ENCODE measurements at places on chromosomes 7 and 10.

DNA sequence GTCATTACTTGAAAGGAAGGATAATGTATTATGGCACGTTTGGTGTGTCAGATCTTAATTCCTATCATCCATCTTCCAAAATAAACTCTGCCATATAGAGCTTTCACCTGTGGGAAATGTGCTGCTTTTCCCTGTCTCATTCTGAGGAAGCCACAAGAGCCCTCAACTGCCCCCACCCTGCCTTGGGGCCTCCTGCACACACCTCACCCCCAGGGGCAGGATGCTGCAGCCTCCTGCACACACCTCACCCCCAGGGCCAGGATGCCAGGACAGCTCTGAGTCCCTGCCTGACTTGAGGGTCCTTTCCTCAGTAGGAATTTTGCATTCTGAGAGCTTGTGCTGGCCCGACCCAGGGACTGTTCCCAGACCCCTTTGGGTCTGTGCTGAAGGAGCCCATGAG is 67.1 kb downstream of the COL13A1 start:
- no peak for DNase-seq

- no peak for DNase-seq
Measured at GRCh38 chr10:804787-805619, 115.5 kb upstream of the DIP2C start.

DNA sequence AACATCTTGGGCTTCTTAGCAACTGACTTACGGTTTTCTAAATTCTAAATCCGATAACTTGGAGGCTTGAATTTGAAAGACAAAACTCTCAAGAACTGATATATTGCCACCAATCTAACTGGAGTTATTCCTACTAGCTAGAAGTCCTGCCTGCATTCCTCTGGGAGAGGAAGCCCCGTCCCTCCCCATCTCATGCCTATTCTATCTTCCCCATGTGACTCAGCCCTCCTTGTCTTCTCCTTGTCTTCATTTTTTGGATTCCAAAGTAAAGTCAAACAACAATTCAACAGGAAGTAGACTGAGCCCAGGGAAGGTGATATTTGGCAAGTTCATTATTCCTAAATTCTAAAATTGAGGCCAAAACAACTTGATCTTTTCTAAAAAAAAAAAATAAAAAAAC is 587.7 kb downstream of the KCNMA1 start:
- DNase-seq, result no peak

DNA sequence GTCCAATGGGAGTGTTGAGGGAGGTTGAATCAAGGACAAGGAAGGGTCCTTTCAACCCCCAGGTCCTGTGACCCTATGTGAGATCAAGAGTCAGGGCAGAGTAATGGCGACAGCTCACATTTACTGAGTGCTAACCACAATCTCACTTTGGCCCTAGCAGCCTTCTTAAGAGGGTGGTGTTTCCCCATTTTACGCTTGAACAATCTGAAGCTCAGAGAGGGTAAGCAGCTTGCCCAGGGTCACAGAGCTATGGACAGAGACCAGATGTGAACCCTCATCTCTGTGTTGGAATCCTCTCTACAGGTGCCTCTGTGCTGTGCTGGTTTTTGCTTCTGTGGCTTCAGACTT is 102.0 kb downstream of the GRK5 start:
- no peak for DNase-seq

GRCh38 chr10:109823196-109823595 is 100.1 kb downstream of the XPNPEP1 start:
- no peak for DNase-seq

DNA sequence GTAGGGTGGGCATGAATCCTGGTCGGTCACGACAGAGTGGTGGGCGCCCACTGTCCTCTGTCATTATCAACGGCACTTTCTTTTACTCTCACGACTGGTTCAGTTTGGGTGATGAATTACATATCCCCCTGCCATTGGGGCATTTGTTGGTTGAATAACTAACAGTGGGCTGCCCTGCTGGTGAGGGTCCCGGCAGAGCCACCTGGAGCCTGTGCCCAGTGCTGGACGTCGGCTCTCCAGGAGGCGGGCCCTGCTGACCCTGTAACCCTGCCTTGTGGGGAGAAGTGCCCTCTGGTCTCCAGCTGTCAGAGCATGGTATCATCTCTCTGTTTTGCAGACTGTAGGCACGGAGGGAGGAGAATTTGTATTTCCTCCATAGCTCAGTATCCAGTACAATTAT is 199.1 kb downstream of the GLRX3 start:
- DNase-seq, result no peak

GRCh38 chr10:20977300-20977699 is 80.2 kb upstream of the NEBL start:
- DNase-seq, result no peak

DNA sequence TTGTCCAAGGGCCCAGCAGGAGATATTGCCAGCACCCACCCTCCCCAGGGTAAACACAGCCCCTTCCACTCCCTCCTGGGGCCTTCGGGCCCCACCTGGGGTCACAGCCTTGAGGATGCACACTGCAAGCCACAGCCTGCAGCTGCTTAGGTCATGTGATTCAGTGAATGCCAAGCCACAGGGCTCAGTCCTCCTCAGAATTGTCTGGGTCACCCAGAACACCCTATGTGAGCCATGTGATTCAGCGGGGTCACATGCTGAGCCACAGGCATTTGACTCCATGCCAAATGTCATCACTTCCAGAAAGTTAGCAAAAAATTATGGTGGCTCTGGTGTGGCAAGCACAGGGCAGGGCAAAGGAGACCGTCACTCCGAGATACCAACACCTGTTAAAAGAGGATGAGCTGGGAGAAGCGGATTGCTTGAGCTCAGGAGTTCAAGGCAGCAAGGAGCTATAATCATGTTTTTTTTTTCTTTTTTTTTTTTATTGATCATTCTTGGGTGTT is 17.2 kb upstream of the PSAP start:
- no peak for DNase-seq

DNA sequence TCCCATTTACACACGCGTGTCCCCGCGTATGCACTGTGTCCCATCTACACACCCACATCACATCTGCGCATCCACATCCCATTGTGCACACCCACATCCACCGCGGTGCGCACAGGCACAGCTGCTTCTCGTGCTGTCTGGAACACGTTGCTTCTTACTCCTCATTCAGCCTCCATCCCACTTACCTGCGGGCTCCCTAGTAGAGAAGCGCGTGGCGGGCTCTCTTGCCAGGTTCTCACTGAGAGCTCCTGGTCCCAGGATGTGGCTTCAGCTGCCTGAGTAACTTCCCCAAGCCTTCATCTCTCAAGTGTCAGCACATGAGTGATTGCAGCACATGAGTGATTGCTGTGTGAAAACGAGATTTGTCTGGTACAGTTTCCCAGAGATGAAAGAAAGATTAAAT is 117.8 kb downstream of the TRRAP start:
- DNase-seq, result no peak
